ENCODE measurements at places on chromosomes 4 and X.

DNA sequence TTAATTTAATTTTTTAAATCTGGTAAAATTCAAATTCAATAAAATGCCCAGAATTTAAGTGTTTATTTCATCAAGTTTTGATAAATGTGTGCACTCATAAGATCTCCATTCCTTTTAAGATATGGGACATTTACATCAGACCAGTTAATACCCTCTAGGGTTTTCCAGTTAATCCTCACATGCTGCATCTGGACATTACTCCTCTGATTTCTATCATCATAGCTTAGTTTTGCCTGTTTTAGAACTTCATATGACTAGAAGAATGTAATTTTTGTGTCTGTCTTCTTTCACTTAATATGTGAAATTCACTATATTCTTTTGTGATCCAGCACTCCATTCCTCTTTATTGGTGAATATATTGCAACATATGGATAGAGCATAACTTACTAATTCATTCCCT is 727.7 kb upstream of the FAM241A start:
- no peak for DNase-seq

DNA sequence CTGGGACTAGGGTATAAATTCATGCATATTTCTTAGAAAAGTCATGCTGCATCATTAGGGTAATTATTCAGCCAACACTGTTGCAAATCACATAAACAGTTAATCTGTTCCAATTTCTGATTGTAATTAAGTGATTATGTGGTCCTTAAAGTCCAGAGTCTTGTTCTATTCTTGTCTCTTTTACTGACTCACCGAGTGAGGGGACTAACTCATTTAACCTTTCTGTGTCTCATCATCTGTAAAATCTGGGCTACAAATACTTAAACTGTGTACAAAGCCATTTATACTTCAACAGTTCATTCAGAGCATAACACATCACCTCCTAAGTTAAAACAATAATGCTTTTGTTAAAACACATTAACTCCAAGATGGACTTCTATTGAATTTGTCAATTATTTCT is 65.4 kb upstream of the KLHL13 start:
- DNase-seq: no peak

- no peak for DNase-seq
These were observed 15.0 kb upstream of the MSMO1 start for GRCh38 chr4:165312506-165312905.

DNA sequence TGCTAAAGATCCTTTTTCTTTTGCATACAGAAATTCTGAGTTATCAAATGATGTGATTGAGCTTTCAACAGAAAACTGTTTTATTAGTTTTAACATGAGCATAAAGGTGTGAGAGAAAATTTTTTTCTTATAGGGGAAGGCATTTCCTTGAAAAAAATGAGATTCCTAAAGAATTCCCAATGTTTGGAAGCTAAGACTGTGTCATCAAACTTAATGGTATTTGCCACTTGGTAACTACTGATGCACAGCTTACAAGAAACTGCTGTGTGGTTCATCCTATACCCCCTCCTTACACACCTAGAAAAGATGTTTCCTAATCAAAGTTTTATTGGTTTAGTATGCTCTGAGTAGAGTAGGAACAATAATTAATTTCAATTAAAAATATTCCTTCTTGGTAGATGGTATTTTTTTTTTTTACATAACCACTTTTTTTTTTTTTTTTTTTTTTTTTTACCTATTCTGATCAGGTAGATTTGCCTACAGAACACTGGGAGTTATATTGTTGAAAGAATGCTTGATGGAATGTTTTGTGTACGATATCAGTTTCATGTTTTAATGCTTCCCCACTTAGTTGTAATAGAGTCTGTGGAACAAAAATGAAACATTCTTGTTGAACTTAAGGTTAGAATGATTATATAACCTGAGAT is 6.0 kb downstream of the PTPN13 start:
- no peak for DNase-seq

- DNase-seq: no peak
These were observed 22.5 kb downstream of the GYPE start for GRCh38 chr4:143882892-143883291.

- DNase-seq: no peak
These were observed 92.0 kb upstream of the SRD5A3 start for GRCh38 chr4:55253948-55254593.

GRCh38 chrX:134026565-134027311 is 41.3 kb upstream of the GPC3 start:
- DNase-seq: no peak

- no peak for DNase-seq
These were observed 68.6 kb downstream of the RGS12 start for GRCh38 chr4:3361406-3361805.

DNA sequence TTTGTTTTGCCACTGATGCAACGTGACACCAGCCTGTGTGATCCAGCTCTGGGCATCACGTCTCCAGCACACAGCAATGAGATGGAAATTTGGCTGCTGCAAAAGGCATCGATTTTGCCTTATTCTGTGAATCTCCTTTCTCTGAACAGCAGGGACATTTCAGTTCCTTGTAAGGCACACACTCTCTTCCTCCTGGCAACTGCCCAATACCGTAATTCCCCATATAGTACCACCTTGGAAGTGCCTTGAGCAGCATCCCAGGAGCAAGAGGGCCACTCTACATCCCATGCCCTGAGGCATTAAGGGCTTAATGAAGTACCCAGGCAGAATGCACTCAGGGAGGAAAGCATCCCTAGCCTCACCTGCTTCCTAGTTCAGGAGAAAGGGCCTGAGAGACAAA is 10.5 kb upstream of the MAMLD1 start:
- no peak for DNase-seq

DNA sequence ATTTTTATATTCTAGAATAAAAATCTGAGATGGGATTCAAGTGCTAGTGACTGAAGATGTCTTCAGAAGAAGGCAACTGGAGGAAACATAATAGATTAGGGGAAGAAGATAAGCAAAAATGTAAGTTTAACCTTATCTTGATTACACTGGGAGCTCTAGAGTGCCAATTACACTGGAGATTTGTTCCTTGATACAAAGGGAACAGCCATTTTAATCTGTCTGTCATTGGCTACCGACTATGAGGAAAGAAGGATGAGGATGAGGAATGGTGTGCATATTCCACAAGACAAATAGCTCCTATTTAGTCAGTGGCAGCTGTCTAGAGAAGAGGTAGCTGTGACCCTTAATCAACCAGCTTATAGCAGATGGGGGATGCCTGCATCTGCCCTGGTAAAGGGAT is 1034.5 kb upstream of the IGFBP7 start:
- DNase-seq: no peak

DNA sequence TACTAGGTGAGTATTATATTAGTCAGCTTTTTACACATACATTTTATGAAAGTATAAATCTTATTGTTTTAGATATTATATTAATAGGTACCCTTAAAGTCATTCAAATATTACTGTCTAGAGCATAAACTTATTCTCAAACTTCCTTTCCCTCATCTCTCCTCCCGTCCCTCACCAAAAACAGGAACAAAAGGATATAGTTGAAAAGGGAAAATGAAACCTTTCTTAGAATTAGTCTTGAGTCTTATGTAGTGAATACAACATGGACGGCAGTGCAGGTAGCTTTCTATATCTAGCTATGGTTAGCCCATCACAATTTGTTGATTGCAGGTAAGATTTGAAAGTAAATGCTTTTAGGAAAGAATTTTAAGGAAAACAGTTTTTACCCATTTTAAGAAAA is 65.6 kb downstream of the RBPJ start:
- no peak for DNase-seq

GRCh38 chr4:102862016-102862415 is 6.8 kb upstream of the CISD2 start:
- DNase-seq: no peak

GRCh38 chrX:71625471-71625870 is 7.2 kb upstream of the CXCR3 start:
- DNase-seq: no peak

GRCh38 chr4:78525559-78525958 is 26.0 kb upstream of the ANXA3 start:
- no peak for DNase-seq

- no peak for DNase-seq
These were observed 60.9 kb downstream of the ARHGEF38 start for GRCh38 chr4:105613306-105613705.

GRCh38 chr4:175871774-175872405 is 59.8 kb upstream of the GPM6A start:
- DNase-seq: no peak

GRCh38 chrX:95721011-95721410 is 963.6 kb upstream of the DIAPH2 start:
- DNase-seq: no peak

DNA sequence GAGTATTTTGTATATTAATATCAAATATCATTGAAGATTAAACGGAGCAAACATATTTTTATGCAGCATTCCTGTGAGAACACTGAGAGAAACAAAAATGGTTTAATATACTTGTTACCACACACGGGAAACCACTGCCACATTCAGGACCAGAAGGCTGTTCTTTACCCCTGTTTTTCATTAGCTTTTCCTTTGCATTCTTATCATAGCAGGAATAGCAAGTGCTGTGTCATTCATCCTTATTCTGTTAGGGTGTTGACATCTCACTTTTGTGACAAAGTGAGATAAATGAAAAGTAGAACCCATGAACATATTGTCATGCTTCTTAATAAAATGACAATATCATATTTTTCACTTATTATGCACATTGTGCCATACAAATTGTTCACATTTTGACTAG is 212.4 kb upstream of the NDST4 start:
- DNase-seq: no peak

DNA sequence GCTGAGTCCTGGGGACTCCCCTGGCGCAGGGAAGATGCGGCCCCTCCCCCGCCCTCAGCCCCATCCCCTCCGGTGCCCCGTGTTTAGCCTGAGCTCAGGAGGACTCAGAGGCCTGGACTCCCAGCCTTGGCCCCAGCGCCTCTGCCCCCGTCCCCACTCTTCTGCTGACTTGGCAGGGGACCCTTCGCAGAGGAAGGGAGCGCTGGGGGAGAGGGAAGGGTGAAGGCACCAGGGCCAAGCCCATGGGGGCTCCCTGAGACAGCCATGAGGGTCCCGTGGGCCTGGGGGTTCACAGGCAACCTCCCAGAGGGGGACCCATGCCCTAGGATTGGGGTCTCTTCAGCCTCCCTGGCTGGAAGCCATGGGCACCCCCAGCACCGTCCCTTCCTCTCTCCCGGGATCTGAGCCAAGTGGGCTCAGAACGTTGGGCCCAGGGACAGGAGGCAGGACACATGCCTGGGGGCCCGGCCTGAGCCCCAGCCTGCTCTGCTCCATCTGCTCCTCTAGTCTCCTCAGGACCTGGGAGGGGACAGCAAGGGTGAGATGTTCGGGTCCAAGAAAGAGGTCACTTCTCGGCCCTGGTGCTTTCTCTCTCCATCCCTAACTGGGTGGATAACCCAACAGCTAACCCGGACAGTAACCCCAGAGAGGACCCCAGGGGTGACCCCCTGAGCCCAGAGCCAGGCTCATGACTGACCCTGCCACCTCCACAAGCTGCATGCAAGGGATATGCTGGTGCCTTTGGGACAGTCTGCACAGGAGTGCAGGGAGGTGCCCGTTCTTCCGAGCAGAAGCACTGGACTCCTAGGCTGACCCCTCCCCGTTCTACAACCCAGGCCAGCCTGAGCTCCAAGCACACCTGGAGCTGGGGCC is 1.5 kb upstream of the CPLX1 start:
- no peak for DNase-seq

DNA sequence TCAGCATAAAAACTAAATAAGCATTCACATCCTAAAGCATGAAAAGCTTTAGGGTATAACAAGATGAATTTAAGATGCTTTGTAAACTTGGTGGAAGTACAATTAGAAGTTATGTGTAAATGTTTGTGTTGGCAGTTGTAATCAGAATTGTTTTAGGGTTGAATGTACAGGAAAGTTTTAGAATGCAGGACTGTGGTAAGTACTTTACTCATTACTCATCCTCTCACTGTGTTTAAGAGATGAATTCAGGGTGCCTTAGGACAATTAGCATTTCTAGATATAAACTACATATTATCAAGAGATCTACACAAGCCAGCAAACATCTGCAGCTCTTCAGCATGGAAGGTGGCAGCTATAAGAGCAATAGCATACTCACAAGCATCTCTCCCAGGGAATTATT is 77.5 kb upstream of the ELOVL6 start:
- DNase-seq: no peak

DNA sequence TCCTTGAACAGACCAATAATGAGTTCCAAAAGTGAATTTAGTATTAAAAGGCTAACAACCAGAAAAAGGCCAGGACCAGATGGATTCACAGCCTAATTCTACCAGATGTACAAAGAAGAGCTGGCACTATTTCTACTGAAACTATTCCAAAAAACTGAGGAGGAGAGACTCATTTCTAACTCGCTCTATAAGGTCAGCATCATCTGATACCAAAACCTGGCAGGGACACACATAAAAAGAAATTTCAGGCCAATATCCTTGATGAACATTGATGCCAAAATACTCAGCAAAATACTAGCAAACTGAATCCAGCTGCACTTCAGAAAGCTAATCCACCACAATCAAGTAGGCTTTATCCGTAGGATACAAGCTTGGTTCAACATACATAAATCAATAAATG is 35.8 kb upstream of the USP46 start:
- no peak for DNase-seq

DNA sequence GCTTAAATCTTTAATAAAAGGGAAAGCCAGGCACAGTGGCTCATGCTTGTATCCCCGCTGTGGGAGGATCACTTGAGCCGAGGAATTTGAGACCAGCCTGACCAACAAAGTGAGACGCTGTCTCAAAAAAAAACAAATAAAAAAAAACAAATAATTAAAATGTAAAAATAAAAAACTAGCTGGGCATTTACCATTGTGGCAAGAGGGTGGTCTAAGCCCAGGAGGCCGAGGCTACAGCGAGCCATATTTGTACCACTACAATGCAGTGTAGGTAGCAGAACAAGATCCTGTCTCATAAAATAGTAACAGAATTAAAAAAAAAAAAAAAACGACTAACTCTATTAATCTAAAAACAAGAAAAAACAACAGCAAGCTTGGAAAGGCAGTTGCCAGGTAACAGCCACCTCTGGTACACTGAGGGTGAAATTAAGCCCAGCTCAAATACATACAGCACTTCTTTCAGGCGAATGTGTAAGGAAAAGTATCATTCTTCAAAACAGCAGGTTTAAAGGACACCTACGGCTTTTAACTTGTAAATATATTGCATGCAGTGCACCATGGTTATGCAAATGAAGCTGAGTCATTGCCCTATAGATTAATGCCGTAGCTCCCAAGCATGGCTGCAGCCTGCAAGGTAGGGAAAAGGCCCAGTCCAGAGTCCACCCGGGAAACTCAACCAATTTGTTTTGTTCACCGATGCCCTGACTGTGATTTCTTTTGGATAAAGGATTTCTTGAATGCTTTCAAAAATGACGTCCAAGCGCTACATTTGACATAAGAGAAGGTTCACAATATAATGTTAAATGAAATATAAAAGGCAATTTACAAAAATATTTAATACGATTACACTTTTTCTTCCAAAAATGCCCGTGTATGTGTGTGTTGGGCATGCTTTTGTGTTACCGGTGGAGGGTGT is 14.5 kb upstream of the TXLNG start:
- no peak for DNase-seq

DNA sequence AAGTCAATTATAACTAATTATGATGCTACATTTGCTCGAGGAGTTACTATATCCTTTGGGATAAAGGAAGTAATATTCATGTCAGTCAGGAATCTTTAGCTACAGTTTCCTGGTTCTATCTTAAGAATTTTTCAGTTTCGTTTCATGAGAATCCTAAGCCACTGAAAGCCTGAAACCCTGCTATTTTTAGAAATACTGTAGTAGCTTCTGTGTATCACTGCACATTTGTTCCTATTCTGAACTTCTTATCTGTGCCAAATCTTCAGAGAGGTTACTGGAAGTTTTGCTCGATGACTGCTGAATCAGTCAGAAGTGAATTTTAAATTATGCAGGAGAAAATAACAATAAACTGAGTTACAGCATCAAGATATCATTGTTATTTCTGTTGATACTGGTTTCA is 249.2 kb downstream of the TENM3 start:
- no peak for DNase-seq

Data from cortex of kidney (tissue), 1 donor.